ENCODE measurements at places on chromosomes 2 and 18.

DNA sequence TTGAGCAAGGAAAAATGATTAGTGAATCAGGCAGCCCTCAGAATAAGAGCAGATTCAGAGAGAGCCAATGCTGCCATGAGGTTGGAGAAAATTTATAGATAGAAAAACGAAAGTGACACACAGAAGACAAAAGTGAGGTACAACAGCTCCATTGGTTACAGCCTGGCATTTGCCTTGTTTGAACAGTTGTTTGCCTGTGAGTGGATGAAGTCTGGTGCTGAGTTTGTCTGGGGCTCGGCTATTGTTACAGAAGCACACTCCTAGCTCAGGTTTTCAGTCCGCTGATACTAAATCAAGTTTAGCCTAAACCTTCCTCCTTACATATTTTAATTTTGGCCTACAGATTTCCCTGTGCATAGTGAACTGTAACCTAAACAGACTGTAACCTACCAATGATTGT is 387.8 kb upstream of the RAB12 start:
- DNase-seq, result no peak

DNA sequence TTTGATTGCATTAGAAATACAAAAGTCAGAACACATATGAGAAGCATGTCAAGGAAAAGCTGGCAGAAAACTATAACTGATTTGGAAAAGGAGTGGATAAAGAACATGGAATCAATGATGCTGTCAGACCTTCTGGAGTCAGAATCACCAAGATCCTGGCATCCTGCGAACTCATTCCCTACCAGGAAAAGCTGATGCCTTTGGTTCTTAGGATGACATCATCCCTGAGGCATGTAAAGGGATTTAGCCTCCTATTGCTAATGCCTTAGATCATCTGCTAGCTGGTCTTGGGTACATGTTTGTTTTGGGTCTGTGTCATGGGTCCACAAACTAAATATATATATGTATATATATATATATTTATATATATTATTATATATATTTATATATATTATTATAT is 680.7 kb downstream of the EPHA4 start:
- DNase-seq, result no peak

DNA sequence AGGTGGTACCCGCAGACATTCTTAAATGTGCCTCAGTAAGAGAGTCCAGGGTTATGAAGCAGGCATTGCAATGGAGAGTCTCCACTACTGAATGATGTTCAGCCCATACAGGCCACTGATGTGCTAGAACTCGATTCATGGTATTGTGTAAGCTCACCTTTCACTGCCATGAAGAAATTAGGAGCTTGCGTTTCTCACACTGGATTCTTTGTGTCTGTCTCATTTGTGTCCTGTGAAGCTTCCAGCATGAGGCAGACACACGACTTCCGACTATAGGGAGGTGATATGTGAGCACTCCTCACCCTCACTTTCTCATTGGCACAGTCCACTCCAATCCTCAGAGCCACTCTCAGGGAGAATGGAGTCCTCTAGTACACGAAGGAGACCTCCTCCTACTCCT is 677.4 kb upstream of the RAB6C start:
- no peak for DNase-seq

DNA sequence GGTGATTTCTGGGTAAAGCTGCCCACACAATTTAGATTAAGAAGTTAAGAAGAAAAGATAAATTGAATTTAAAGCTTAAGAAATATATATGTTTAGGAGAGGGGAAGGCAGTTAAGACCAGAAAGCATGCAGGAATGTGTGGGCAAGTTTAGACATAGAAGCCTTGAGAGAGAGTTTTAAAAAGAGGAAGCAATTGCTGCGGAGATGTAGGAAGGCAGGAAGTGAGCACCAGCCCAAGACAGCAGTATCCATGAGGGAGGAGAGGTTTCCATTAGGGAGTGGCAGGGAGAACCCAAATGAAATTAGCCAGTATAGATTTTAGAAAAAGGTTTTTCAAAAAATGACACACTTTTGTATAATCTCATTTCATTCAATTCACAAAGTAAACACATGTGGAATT is 24.3 kb downstream of the DSC2 start:
- no peak for DNase-seq

GRCh38 chr2:69811018-69811417 is 18.4 kb upstream of the GMCL1 start:
- no peak for DNase-seq

DNA sequence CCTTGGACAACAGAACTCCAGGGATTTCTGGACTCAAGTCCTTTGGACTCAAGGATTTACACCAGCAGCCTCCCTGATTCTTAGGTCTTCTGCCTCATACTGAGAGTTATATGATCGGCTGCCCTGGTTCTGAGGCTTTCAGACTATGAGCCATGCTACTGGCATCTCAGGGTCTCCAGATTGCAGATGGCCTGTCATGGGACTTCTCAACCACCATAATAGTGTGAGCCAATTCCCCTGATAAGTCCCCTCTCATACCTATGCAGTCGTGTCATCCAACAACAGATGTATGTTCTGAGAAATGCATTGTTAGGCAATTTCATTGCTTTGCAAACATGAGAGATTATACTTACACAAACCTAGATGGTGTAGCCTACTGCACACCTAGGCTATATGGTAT is 61.4 kb upstream of the MSTN start:
- DNase-seq, result no peak

DNA sequence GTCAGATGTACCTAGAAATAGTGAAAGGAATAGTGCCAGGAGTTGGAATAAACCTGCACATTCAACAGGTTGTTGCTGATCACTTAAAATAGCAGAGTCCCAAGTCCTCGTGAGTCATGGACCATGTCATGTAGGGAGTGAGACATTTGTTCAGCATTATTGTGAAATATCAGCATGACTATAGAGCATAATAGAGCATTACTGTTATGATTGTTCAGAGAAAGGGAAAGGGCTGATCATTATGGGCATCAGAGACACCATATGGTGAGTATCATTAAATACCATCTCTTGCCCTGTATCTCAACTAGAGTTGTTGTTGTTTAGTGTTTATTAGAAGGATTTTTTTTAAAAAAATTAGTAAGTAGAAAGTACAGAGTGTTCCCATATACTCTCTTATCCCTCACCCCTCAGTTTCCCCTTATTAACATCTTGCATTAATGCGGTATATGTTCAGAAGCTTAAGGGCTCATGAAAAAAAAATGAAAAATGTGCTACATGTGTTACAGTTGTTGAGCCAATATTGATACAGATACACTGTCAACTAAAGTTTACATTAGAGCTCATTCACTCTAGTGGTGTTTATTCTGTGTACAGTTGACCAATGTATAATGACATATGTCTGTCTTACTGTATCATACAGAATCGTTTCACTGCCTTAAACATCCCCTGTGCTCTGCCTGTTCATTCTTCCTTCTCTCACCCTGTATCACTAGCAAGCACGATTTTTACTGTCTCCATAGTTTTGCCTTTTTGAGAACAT is 5.7 kb downstream of the ELAC1 start:
- no peak for DNase-seq

- no peak for DNase-seq
Measured at GRCh38 chr2:227536445-227536844, 62.2 kb upstream of the SCYGR2 start.

GRCh38 chr2:85230679-85231467 is 96.9 kb downstream of the TGOLN2 start:
- DNase-seq, result no peak

DNA sequence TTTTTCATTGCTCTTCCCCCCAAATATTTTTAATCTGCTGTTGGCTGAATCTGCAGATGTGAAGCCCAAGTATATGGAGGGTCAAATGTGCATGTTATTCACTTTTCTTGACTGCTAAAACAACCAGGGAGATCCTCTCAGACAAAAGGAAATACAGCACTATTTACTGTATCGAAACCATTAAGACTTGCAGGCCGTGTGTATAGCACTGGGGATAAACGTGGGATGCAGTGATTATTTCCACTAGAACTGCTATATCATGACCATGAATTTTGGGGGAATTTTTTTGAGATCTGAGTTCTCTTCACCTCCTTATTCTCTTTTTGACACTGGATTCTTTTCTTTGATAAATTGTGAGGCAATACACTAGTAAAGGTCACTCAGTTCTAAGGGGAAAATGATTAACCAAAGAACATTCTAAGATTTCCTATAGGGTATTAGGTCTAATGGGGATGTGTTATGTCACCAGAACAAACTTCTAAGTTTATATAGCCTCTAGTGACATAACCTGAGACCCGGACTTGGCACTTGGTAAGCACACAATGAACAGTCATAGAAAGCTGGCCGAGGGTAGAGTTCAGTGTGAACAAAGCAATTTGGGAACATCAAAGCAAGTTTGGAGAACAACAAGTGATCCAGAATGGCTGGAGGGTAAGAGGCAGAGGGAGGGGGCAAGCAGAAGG is 14.9 kb upstream of the UGT1A1 start:
- DNase-seq, result no peak

DNA sequence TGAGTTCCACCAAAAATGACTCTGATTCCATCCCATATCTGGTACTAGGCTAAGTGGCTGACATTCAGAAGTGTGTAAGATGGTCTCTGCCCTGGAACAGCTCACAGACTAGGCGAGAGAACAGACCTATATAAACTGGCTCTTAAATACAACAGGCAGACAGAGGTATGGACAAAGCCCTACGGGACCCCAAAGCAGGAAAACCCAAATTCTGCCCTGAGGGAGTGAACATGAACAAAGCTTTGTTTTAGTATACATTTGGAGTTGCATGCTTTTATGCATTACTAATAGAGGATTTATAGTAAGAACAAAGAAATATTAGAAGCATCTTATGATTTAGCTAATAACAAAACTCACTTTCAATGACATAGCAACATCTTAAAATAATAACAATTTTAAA is 25.1 kb downstream of the GDF7 start:
- DNase-seq, result no peak

DNA sequence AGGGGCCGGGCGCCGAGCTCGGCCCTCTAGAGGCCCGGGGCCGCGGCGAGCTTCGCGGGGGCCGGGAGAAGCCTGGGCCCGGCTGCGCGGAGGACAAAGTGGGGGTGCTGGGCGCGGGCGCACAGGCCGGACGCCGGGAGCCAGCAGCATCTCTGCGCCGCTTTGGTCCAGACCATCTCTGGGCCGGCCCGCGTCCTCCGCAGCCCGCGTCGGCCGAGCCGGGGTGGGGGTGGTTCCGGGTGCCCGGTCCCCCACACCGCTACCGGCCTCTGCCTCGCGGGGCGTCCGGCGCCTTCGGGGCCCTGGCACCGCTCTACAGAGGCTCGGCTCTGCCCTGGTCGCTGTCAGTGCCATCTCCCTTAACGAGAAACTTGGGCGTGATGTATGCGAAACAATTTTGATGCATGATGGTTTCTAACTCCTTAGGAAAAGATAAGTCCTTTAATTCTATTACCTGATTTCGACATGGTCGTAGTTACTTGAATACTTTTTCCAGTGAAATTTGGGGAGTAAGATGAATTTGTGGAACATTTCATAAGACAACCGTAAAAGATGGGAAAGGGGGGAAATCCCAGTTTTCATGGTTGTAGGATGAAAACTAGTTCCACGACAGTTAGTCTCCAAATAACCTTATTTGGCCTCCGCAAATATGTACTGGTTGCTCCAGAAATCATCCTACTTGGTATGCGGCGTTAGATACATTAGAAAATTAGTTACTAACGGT is 562 bp downstream of the TWSG1 start:
- DNase-seq, result no peak

DNA sequence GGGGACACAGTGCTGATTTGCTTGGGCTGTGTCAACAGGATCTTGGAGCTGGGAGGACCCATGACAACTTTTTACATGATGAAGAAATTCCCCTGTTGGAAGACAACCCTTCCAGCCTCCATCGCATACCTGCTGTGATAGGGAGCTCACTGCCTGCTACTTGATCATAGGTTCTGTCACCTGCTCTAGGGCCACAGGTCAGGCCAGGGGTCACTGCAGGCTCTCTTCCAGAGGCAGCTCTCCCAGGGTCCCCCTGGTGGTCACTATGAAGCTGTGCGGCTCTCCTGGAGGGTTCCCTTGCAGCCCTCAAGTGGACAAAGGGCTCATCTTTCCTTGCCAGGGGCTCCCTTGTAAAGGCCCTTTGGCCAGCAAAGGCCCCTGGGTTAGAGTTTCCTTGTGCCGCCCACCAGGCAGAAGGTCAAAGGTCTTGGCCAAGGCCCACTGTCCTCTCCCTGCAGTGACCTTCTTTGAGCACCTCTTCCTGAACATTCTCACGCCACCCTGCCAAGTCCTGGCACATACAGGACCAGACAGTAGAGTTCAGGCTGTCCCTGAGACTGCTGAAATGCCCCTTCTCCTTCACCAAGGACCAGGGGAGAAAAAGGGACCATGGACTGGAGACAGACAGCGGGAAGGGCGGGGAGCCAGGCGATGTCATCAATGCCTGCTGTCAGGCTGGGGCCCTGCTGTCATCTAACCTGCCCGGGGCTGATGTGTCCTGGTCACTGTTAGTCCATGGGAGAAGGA is 345.1 kb downstream of the DYSF start:
- DNase-seq, result no peak

- DNase-seq, result no peak
Measured at GRCh38 chr2:80303909-80304837, at the start of gene LRRTM1. LRRTM1 (minus strand) TSS chr2:80304752; CDS start chr2:80303819, 933 bp downstream.

DNA sequence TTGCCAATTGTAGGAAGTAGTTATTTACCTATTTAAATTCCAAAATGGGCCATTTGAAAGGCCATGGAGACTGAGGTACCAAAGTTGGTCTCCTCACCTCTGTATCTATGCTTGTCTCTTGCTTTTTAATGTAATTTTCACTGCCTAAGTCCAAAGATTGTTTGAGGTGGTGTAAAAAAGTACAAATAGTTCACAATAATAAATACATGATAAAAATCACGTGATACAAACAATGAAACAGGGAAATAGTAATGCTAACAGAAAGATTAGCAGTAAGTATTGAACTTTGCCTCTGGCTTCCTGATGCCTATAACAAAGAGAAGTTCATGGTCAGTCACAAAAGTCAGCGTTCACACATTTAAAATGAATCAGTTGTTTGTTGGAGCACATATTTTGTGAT is 67.6 kb downstream of the CNTNAP5 start:
- DNase-seq, result no peak

DNA sequence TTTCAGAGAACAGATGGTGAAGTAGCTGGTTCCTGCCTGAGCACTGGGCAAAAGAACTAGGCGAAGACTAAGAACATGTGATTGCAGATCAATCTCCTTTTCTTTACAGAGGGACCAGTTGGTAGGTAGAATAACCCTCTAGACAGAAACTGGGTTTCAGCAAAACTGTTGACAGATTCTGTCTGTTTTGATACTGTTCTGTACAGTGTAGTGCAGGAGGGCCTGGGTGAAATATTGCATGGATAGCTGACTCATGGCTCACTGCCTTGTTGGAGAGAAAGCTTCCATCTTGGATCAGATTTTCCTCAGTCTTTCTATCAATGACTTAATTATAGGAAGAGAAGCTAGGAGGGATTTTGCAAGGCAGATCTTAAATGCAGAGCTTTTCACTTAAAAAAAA is 95.8 kb downstream of the ZNF532 start:
- DNase-seq, result no peak

DNA sequence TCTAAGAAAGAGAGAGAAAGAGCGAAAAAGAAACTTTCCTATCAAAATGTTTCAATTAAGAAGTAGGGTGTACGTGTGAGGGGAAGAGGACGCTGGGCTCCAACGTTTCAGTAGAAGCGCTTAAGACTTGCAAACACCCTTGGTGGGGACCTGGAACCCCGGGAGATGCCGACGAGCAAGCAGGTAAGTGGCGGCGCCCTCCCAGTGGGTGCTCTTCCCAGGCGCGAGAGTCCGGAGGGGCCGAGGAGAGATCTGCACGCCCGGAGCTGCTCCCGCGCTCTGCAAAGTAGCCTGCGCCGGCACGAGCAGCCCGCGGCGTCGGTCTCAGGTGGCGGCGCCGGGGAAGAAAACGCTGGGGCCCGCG is 678 bp upstream of the OTX1 start:
- DNase-seq, result no peak

All from CD4-positive, alpha-beta T cell treated with Interleukin-6 at 100 ng/mL for 8 hours (primary cell).